ENCODE measurements at places on chromosomes 2 and 18.

- DNase-seq = no peak
Measured at GRCh38 chr2:160741815-160742214, 248.2 kb upstream of the RBMS1 start.

GRCh38 chr2:55431982-55432627 is 12.4 kb upstream of the CCDC88A start:
- DNase-seq = no peak

- no peak for DNase-seq
Measured at GRCh38 chr18:45213040-45213333, 402.3 kb upstream of the SLC14A2 start.

- no peak for DNase-seq
Measured at GRCh38 chr2:143697744-143698143, 568.5 kb downstream of the ARHGAP15 start.

DNA sequence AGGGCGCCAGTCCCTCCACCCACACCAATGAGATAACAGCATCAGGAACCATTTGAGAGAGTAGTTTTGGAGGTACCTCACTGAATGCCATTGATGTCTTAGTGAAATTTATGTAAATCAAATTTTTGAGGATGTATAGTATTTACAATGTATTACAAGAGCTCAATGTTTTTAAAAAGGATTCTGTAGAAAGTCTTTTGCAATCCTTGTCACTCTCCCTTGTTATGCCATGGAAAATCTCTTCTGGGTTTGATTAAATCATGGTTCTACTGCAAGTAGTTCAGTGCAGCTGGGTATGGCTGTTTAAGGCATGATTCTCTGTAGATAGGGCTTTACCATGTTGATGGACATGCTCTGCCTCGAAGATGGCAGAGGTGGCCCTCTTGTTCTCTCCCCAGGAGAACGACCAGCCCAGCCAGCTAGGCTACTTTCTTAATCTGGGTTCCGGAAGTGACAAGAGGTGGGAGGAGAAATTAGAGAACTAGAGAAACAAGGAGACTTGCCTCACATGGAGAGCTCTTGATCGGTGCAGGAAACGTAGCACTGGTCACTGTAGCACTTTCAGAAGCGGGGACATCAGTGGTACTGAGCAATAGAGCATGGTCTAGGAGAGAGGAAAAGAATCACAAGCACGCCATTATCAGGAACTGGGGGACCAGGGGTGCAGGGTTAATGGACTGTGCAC is 202.7 kb downstream of the CLIP4 start:
- DNase-seq = no peak

GRCh38 chr2:16700551-16701259 is 35.1 kb upstream of the CYRIA start:
- DNase-seq = no peak

DNA sequence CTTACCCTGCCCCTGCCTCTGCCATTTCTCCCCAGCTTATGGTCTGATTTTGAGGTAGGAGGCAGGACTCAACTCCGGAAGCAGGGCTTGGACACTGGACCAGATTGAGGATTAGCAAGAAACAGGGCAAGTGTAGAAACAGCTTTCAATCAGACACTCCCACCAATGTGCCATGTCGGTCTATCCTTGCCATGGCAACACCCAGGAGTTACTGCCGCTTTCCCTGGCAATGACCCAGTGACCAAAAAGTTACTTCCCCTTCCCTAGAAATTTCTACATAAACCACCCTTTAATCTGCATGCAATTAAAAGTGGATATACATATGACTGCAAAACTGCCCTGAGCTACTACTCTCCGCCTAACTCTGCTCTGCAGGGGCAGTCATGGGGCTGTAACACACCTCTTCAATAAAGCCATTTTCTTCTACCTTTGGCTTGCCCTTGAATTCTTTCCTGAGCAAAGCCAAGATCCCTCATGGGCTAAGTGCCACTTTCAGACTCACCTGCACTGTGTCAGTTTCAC is 156.7 kb downstream of the LPIN1 start:
- DNase-seq = no peak

GRCh38 chr2:226622484-226622883 is 177.1 kb downstream of the IRS1 start:
- no peak for DNase-seq

GRCh38 chr2:21748501-21748900 is 624.7 kb downstream of the TDRD15 start:
- no peak for DNase-seq

DNA sequence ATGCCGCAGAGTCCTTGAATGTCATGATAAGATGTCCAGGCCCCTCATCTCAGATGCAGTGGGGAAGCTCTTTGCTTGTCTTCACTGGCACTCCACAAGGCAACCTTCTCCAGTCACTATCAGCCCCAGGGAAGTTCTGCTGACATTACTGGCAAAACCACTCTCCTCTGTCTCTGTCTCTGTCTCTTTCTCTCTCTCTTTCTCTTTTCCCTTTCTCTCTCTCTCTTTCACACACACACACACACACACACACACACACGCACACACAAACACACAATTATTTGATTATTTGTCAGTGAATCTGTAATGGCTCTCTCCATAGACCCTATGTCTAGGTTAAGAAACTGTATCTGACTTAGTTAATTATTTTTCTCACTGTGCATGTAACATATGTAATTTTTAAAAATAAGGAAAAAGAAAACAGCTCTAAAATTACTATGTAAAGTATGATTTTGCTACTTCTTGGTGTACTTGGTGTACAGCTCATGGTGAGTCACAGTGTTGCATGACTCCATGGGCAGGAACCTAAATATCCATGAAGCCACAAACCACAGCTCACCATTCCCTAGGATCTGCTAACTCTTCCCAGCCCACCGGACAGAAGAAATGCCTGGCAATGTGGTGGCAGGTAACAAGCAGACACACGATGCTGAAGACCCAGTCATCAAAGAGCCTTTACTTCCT is 594.9 kb upstream of the ID2 start:
- DNase-seq = no peak

- no peak for DNase-seq
Measured at GRCh38 chr18:47985866-47986265, 55.4 kb upstream of the SMAD2 start.

Data from stimulated activated CD4-positive, alpha-beta T cell treated with anti-CD3 and anti-CD28 coated beads, TNF-alpha, amount 100 ng/mL, for 4 hours (primary cell).